ENCODE measurements at places on chromosomes 12 and 14.

- DNase-seq = no peak
Observed at GRCh38 chr14:74737753-74738325, 24.9 kb downstream of the FCF1 start.

GRCh38 chr14:54026671-54027070, 70.0 kb upstream of the BMP4 start:
- peak; percentile 32 for DNase-seq

GRCh38 chr14:76306131-76306530, 69.8 kb upstream of the ESRRB start:
- no peak for DNase-seq

- DNase-seq = no peak
Observed at GRCh38 chr12:93780101-93780641, 103.0 kb downstream of the CRADD start.

DNA sequence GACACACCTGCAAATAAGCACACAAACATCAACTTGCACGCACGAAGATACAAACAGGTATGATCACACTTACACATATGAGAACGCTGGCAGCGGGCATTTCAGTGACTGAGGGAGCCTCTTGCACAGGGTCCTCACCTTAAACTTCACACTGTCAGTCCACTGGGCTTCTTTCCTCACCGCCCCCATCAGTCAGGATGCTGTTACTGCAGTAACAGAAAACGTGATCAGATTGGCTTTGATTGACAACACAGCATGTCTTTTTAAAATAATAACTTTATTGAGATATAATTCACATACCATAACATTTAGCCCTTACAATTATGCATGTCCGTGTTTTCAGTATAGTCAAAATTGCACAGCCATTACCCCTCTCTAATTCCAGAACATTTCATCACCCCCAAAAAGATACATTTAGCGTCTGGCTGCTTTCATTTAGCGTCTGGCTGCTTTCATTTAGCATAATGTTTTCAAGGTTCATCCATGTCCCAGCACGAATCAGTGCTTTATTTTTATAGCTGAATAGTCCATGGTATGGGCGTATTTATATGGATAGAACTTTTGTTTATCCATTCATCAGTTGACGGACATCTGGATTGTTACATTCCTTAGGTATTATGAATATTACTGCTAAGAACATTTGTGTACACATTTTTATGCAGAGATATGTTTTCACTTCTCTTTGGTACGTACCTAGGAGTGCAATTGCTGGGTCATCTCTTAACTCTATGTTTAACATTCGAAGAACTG, 8.4 kb downstream of the CCDC197 start:
- no peak for DNase-seq

DNA sequence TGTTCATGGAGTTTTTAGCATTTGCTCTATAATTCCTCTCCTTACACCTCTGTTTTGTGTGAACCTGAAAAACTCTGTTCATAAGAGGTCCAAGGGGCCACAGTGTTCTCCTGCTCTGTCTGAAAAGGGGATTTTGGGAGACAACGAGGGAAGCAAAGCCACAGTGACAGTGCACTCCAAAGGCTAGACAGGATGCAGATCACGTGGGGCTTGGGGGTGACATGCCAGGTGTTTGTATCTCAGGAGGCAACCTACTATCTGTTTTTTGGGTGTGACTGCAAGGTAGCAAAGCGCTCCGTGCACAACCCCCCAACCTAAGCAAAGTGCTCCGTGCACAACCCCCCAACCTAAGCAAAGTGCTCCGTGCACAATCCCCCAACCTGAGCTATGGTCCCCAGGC, 5.1 kb upstream of the CHD4 start:
- no peak for DNase-seq

GRCh38 chr14:20802341-20803084, at the start of gene RNASE1:
TSS of gene RNASE1 (minus strand) at chr14:20802844. CDS start at chr14:20802068, 776 bp downstream.
- DNase-seq = no peak

GRCh38 chr12:4190366-4191063, 83.0 kb upstream of the CCND2 start:
- no peak for DNase-seq

GRCh38 chr14:100037353-100037752, 27.9 kb upstream of the EVL start:
- DNase-seq = no peak

GRCh38 chr12:52945389-52946232, 3.3 kb upstream of the KRT18 start:
- peak; percentile 33 for DNase-seq

DNA sequence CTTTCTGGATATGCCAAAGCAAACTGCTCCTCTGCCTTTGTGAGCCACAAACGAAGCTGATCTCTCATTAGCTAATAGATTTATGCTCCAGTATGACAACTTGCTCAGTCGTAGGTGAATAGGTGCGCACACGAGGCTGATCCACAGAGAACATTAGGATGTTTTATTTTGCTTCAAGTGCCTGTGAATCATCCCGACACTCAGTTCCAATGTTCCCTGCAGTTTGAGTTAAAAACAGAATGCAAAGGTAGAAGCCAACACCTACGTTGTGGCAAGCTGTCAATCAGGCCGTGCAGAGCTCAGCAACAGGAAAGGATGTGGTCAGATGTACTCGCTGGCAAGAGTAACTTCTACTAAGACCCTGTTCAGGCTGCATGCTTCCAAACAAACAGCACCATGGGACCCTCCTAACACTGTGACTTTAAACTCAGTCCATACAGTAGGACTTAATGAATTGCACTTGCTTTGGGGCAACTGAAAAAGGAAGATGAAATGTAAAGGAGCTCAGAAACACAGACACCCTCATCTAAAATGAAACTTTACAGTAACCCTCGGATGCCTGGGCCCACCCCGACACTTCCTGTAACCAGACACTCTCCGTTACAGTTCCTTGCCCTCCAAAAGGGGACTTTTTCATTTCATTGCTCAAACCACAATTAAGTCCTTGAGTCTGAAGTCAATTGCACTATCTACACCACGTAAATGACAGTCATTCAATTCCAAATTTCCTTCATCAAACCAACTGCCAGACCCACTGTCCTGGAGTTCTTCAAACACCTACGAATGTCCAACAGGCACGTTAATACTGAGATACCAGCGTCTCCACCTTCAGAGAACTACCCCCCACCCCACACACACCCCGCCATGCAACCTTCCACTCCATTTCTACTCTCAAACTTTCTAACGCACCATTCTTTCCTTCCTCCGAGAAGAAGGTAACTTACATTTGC, 1.6 kb downstream of the CCDC88C start:
- DNase-seq = no peak

GRCh38 chr12:113391650-113392337, 11.9 kb downstream of the SDS start:
- DNase-seq = no peak

Data from mammary epithelial cell (primary cell).